NAMALWA (cell line): ENCODE measurements at places on chromosomes 1 and 21.

DNA sequence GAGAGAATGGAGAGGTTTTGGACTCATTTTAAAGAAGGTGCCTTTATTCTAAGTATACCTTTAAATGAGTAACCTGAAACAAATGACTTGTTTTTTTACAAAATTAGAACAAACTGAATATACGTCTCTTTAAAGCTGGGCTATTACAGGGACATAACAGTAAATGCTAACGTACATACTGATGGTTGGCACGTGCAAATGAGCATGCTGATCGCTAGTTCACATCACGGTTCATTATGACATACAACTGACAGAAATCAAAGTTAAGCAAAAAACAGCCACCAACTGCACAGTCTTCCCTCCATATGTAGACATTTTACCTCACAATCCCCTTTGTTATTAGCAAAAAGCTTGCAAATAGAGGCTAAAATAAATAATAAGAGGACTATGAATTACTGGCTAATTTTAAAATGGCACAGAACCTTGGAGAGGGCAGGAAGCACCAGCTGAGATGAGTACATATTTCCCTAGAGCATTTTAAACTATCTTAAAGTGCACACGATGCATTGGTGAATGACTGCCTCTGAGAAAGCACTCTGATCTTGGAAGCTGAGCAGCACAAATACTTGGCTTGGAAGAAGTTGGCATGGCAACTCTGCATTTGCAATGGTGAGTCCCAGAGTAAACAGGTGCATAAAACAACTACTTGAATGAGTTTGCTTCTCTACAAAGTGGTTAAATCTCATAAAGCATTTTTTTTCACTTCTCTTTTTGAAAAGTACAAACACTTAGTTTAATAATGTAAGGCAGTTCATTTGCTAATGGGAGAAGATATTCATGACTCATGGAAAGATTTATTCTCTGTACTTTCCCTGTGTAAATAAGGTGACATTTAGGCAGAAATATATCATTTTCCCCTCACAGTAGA lies 204.7 kb downstream of the LHX8 start:
- peak; percentile 50 for DNase-seq

DNA sequence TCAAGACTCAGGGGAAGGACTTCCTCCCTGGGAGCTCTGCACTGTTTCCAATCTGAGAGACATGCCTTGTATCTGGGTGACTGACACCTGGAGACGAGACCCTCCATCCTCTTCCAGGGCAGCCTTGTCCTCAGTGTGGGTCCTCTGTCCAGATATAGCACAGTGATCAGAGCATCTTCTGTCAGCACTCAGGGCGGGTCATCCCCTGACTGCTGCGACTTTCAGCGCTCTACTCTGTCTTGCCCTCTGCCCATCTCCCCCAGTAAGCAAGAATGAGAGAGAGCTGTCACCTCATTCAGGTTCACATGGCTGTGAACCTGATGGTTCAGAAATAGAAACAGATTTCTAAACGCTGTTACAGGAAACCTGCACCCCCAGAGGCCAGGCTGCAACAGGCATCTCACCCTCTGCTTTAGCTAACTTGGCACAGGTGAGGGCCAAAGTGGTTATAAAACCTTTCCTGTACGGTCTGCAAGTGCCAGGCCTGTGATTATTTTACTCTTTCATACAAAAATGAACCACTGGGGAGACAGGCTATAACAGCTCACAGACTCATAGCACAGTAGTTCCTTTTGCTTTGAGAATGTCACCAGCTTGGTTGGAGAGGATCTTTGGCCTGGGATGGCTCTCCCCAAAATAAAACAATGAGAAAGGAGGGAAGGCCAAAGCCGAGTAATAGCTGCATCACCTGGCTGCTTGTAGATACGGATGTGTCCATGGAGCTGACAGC lies 11.4 kb upstream of the TENT5C start:
- DNase-seq = no peak

- DNase-seq = no peak
Measured at GRCh38 chr21:40819071-40819900, 27.7 kb downstream of the DSCAM start.

DNA sequence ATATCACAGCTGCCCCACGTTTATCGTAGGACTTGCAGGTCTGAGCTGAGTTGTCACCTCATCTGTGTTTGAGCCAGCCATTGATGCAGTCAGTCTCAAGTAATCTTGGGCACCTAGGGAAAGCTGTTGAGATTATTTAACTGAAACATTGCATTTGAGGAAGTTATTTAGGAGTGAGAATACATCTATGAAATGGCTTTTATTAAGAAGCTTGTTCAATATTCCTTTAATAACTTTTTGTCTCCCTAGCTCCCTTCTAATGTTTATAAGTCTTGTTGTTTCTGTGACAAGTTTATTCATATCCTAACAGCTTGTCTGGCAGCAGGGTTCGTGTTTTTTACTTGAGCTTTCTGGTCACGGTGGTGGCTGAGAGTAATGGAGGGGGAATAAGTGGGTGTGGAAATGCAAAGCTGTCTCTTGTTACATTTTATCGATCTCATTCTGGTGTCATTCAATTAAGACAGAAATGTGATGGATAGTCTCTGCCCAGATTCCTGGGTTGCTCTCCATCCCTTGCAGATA lies 555.9 kb downstream of the USP25 start:
- no peak for DNase-seq

DNA sequence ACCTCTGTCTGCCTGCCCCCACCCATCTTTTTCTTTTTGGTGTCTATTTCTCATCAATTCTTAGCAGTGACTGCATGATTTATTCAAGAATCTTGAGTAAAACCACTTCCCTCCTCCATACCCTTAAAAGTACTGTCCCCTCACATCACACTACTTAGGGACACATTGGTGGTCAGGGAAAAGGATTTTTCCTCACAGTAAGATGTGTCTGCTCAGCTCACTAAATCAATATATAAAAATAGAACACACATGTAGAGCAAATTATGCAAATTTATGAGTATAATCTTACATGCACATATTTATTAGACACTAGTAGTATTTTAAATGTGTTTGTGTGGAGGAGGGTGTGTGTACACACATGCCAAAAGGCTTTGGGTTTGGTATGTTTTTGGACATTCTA lies 202.0 kb downstream of the PBX1 start:
- DNase-seq = no peak

- no peak for DNase-seq
Measured at GRCh38 chr1:17574516-17574915, 35.0 kb downstream of the ARHGEF10L start.

DNA sequence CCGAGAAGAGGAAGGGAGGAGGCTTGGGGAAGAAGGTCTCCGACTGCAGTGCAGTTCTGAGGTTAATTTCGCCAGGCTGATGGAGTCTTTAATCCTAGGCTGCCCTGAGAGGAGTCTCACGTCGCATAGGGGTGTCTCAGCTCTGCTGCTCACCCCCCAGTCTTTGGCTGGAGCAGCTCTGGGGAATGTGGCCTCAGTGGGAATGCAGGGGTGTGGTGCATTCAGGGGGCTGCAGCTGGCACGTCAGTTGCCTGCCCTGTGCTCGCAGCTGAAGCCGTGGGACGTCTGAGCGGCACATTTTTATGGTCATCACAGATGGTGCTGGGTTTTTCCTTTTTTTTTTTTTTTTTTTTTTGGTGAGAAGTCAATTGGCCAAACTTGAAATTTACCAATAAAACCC lies 38.2 kb downstream of the ACTN2 start:
- no peak for DNase-seq

DNA sequence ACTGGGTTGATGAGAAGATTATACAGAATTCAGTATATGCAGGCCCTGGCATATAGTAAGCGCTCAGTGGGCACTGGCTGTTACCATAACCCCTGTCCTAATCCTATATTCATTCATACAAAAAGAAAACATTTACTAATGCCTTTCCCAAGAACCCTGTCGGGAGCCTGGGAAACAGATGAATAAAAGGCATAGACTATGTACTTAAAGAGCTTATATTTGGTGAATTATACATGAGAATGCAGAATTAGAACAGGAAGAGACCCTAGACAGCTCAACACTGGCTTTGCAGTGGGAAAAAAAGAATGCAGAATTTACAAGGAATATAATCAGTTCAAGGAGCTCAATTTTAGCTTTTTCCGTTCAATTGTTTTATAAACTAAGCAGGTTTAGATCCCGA lies 10.9 kb downstream of the AK2 start:
- DNase-seq = no peak

GRCh38 chr1:62904856-62905225 lies 120.9 kb downstream of the ATG4C start:
- no peak for DNase-seq

DNA sequence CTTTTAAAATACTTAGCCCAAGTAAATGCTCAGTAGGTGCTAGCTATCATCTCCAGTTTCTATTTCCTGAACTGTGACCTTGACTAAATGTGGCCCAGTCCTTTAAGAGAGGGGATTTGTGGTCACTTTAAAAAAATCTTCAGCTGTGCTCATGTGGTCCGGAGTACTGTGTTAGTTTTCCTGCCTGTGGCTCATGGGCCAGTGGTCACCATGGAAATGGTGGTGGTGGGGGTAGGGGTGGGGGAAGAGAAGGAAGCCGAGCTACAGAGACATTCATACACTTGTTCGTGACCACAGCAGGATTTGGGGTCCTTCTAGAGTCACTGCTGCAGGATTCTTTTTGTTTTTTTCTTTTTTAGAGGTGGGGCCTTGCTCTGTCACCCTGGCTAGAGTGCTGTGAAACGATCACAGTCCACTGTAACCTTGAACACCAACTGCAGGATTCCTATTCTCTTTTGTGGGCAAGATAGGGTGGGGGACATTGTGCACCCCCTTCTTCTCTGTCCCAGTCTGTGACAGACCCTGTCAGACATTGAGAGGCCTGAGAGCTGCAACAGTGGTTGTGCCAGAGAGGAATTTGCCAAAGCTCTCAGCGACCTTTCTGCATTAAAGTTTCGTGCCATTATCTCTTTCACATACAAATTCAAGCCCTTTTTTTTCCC lies 25.8 kb downstream of the KIF26B start:
- DNase-seq = peak; percentile 20

- DNase-seq = no peak
Measured at GRCh38 chr1:2224170-2224584, 3.9 kb upstream of the SKI start.

DNA sequence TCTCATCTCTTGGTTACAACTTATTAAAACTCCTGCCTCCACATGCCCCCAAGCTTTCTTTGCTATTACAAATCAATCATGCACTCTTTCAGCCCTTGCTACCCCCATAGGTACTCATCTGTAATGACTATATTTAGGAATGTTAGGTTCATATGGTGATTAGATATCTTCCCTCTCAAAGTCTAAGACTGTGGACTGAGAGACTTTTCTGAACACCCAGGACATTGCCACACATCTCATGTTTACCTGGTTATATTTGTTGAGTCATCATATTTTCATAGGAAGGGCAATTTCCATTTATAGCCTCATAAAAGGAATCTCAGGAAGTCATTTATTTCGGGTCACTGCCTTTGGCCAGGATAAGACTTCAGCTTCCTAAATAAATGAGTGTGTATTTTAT lies 81.5 kb upstream of the LPGAT1 start:
- DNase-seq = no peak

GRCh38 chr1:64155278-64155677 lies 48.1 kb upstream of the UBE2U start:
- DNase-seq = no peak
